ENCODE measurements at places on chromosomes 5 and 9.

GRCh38 chr5:91706785-91707520 lies 323.8 kb upstream of the ARRDC3 start:
- no peak overlapping the region for H3K4me3 ChIP-seq
- H3K27me3 ChIP-seq = no peaks in the 10 kb centered on the region
- no peak for DNase-seq
- H3K4me1 ChIP-seq = no peaks in the 10 kb centered on the region
- no peak overlapping the region for H3K27ac ChIP-seq

- no peak overlapping the region for H3K4me3 ChIP-seq
- H3K27ac ChIP-seq = no peak overlapping the region
- no peaks in the 10 kb centered on the region for H3K27me3 ChIP-seq
These were observed 49.4 kb downstream of the YTHDC2 start for GRCh38 chr5:113562828-113563400.

- H3K36me3 ChIP-seq = no peaks in the 10 kb centered on the region
- no peak overlapping the region for H3K27ac ChIP-seq
- H3K4me3 ChIP-seq = no peak overlapping the region
- H3K27me3 ChIP-seq = no peaks in the 10 kb centered on the region
- no peak for DNase-seq
- H3K4me1 ChIP-seq = no peaks in the 10 kb centered on the region
These were observed 65.0 kb downstream of the MAST4 start for GRCh38 chr5:66661149-66661548.

DNA sequence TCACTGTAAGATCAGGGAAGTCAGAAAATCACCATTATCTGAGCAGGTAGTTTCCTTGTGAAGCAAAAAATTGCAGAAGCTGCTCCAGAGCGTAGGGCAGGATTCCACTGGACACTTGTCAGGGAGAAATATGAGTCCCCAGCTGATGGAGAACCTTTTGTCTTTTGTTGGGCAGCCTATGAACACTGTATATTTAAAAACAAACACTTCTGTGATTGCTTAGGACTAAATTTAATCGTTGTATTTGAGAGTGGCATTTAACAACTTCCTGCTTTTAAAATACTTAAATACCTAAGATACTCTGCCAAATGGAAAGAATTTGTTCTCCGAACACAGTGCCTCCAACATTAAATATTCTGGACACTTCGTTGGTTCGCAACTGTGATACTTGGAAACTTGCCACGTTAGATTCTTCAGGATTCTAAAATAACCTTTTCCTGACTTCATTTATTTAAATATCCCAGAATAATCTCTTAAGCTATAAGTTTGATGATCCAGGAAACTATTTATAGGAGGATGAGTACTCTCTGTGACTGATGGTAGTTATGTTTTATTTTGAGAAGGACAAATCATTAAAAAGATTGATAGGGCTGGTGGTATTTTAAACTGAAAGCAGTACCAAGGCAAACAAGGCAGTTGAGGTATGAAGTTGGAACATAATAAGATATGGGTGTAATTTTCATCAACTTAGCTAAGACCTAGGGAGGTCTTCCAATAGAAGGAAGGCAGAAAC lies 2.7 kb upstream of the HSPA4 start:
- H3K4me1 ChIP-seq = peaks cover 37% of the 10 kb centered on the region
- H3K4me3 ChIP-seq = no peak overlapping the region
- no peaks in the 10 kb centered on the region for H3K36me3 ChIP-seq
- H3K27ac ChIP-seq = no peak overlapping the region

DNA sequence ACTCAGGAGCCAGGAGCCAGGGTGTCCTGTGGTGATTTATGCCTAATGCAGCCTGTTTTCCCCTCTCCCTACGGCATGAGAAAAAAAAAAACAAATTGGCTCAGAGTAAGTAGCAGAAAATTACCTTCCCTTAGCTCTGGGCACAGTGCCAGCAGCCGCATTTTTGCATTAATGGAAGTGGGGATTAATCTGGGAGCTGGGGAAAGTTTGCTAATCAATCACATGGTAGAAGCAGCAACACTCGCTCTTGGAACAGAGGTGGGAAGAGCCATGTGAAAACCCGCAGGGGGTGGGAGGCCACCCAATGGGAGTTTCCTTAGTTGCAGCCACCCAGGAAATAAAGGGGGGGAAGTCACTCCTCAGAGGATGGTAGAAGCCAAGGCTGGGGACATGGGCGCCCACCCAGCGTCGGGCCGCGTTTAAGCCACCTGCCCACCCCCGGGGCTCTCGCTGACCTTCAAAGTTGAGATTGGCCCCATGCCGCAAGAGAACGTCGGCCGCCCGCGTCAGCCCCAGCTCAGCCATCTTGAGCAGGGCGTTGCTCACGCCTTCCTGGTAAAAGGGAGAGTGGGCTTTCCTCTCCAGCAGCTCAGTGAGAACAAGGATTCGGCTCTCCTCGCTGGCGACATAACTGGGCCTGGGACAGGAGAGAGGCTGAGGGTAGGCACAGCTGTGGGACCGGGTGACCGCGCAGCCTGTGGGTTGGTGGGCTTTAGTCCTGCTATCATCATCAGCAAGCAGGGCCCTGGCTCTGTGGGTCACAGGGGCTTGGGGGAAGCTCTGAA lies 1.7 kb downstream of the ASB6 start:
- DNase-seq = peak; percentile 69
- peaks cover 5% of the 10 kb centered on the region for H3K36me3 ChIP-seq
- H3K27me3 ChIP-seq = no peaks in the 10 kb centered on the region
- H3K27ac ChIP-seq = peak overlapping the region; percentile 40

GRCh38 chr9:27337833-27338526 lies 41.0 kb upstream of the EQTN start:
- H3K27me3 ChIP-seq = no peaks in the 10 kb centered on the region
- H3K27ac ChIP-seq = no peak overlapping the region
- H3K36me3 ChIP-seq = no peaks in the 10 kb centered on the region
- no peaks in the 10 kb centered on the region for H3K4me1 ChIP-seq
- no peak overlapping the region for H3K4me3 ChIP-seq

- no peaks in the 10 kb centered on the region for H3K4me1 ChIP-seq
- no peak overlapping the region for H3K27ac ChIP-seq
These were observed 90.7 kb upstream of the DHFR start for GRCh38 chr5:80745490-80745889.

DNA sequence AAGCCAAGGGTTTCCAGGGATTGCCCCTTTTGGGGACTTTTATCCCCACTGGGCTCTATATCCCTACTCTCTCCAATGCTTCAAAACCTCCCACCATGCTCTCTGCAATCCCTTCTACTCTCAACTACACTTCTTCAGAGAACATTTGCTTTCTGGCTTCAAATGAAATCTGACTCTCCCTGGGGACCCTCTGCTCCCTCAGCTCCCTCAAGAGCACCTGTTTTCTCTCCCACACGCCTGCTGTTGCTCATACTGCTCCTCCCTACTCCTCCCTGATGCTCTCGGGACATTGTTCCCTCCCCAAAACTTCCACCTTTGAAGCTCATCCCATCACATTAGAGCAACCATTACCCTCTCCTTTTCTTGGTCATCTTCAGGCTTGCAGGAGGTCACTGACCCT lies 344.9 kb downstream of the CDK5RAP2 start:
- peak; percentile 55 for DNase-seq
- H3K4me1 ChIP-seq = peaks cover 26% of the 10 kb centered on the region
- H3K36me3 ChIP-seq = no peaks in the 10 kb centered on the region
- peak overlapping the region; percentile 18 for H3K4me3 ChIP-seq
- no peaks in the 10 kb centered on the region for H3K27me3 ChIP-seq

DNA sequence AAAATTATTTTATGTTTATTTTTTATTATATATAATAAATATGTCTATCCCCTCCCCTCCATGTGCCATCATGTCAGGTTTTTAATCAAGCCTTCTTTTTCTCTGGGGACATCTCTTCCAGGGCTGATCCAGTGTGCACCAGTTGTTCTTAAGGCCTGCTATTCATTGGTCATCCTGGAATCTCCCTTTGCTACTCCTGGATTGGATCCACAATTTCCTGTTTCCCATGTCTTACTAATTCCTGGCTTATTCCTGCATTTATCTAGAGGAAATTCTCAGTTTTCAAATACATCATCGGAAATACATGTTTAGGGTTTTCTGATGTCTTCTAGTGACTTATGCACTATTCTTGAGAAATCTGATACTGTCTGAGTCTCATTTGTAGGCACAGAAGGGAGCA lies 56.8 kb downstream of the ANGPTL2 start:
- no peaks in the 10 kb centered on the region for H3K36me3 ChIP-seq
- no peak for DNase-seq
- H3K27me3 ChIP-seq = no peaks in the 10 kb centered on the region
- no peak overlapping the region for H3K27ac ChIP-seq
- H3K4me1 ChIP-seq = peaks cover 10% of the 10 kb centered on the region

- no peak overlapping the region for H3K4me3 ChIP-seq
- H3K27ac ChIP-seq = no peak overlapping the region
- H3K36me3 ChIP-seq = peaks cover 4% of the 10 kb centered on the region
- H3K4me1 ChIP-seq = no peaks in the 10 kb centered on the region
- DNase-seq = no peak
- no peaks in the 10 kb centered on the region for H3K27me3 ChIP-seq
These were observed 89.3 kb upstream of the DMRT1 start for GRCh38 chr9:752201-752600.

GRCh38 chr5:148620696-148621095 lies 33.6 kb downstream of the HTR4 start:
- no peaks in the 10 kb centered on the region for H3K36me3 ChIP-seq
- H3K4me1 ChIP-seq = no peaks in the 10 kb centered on the region
- H3K27me3 ChIP-seq = no peaks in the 10 kb centered on the region
- DNase-seq = no peak

GRCh38 chr9:106644661-106645060 lies 218.3 kb upstream of the ZNF462 start:
- H3K4me3 ChIP-seq = no peak overlapping the region
- no peak for DNase-seq
- H3K27me3 ChIP-seq = no peaks in the 10 kb centered on the region
- no peaks in the 10 kb centered on the region for H3K36me3 ChIP-seq
- no peak overlapping the region for H3K27ac ChIP-seq

DNA sequence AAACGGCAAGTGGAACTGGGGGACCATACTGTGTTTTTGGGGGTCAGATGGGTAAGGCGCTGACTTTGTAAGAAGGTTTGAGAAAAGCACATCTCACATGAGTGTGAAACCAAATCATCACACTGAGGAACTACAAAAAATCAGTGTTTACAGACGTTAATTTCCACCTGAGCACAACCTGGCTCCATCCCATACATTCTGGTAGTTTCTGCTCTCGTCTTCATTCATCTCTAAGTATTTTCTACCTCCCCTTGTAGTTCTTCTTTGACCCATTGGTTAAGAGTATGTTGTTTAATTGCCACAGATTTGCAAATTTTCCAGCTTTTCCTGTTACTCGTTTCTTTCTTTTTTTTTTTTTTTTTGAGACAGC lies 8.9 kb upstream of the DPP7 start:
- no peaks in the 10 kb centered on the region for H3K36me3 ChIP-seq
- H3K27me3 ChIP-seq = no peaks in the 10 kb centered on the region
- H3K4me1 ChIP-seq = peaks cover 48% of the 10 kb centered on the region
- no peak overlapping the region for H3K4me3 ChIP-seq

DNA sequence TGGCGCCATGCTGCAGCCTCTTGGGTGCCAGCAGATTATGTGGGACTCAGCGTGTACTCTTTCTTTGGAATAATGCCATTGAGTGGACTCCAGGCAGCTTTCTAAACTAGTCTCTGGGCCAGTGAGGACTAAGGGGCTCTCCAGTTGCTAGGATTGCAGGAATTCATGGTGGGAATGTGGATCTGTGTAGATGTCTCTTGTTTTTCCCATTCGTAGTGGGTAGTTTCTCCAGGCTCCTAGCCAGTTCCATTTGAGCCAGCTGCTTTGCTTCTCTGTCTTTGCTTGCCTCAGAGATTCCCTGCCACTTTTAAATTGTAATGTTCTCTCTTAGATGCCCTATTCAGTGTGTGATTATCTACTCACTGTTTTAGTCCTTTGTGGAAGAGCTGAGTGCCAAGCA lies 42.6 kb downstream of the SLF1 start:
- H3K4me1 ChIP-seq = no peaks in the 10 kb centered on the region
- no peaks in the 10 kb centered on the region for H3K27me3 ChIP-seq
- H3K36me3 ChIP-seq = peaks cover 38% of the 10 kb centered on the region

- no peaks in the 10 kb centered on the region for H3K4me1 ChIP-seq
- no peak overlapping the region for H3K4me3 ChIP-seq
These were observed 154.4 kb upstream of the GRAMD2B start for GRCh38 chr5:126268697-126269315.

DNA sequence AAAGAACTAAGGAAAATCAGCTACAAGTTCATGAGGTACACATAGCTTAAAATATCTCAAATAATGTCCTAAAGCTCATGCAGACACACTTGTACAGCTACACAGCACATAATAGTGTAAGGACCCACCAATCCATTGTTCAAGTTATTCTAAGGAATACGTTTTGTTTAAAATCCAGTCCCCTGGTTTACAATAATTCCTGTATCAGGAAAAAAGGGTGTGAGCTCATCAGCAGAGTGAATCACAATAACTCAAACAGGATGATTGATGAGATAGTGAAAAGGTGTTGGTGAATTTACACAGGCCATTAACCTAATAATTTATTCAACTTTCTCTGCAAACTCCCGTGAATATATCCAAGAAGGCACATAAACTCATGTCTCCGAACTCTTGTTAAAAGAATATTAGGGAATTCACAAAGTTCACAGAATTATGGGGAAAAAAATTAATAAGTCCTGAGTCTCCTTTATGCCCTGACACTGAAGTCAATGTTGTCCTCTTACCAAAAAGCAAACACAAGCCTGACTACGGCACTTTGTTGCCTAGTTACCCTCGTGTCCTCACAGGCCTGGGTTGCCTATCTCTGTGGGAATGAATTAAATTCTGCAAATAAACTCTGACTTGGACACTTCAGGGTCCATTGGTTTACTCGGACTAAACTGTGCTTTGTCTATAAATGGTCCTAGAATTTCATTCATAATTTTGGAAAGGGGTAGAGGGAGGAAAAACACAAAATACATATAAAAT lies 142.8 kb upstream of the PDE4D start:
- H3K27me3 ChIP-seq = no peaks in the 10 kb centered on the region
- no peak overlapping the region for H3K4me3 ChIP-seq
- no peaks in the 10 kb centered on the region for H3K4me1 ChIP-seq
- no peak overlapping the region for H3K27ac ChIP-seq

- no peaks in the 10 kb centered on the region for H3K27me3 ChIP-seq
- no peak for DNase-seq
- no peak overlapping the region for H3K27ac ChIP-seq
- H3K36me3 ChIP-seq = no peaks in the 10 kb centered on the region
- peaks cover 8% of the 10 kb centered on the region for H3K4me1 ChIP-seq
These were observed 4.4 kb upstream of the LYSMD3 start for GRCh38 chr5:90533794-90534193.

DNA sequence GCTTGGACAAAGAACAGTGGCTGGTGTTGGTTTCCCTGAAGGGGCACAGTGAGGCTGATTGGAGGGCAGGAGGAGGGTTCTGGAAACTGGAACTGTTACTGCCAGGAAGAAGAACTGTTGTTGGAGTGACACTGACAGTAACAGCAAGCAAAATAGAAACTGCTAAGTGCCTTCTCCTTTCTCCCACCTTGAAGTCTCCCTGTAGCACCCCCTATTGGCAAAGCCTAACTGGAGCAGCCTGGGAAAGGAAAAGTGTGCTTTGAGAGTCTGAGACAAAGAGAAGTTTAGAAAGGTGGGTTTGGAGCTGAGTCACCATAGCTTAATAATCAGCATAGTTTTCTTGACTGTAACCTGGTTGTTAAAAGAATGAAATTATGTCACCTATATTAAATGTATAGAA lies 2.5 kb upstream of the TMEM174 start:
- peak; percentile 83 for DNase-seq
- H3K27ac ChIP-seq = no peak overlapping the region
- no peak overlapping the region for H3K4me3 ChIP-seq
- H3K36me3 ChIP-seq = no peaks in the 10 kb centered on the region
